ENCODE measurements at places on chromosomes 7 and 10.

DNA sequence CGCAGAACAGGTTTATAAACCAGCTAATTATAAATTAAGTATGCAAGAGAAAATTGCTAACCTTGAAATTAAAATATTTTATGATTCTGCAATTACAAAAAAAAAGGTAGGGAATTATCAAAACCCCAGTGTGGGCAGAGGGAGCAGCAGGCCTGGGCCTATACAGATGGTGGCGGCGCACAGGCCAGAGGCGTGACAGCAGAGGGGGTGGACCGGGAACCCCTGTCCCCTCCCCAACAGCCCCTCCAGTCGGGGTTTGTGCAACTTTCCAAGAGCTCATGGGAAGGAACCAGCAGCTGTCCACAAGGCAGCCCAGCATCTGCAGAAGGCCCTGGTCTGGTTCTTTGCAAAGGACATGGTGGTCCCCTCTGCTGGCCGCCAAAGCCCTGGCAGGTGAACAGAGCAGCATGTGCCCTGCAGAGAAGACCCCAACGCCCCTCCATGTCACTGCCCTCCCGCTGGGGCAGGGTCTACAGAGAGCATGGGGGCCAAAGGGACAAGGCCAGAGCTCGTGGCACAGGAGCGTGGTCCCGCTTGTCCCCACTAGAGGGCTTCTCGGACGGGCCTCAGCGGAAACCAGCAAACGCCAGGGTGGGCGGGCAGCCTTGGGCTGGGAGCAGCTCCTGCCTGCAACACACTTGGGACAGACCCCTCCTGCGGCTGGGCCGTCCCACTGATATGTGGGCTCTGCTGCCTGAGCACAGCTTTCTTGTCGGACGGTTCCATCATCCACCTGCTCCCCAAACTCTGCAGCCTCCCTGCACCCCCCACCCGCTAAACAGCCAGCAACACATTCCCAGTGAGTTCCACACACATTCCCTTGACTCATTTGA lies 75.1 kb downstream of the EBF3 start:
- peak; percentile 87 for DNase-seq

GRCh38 chr10:56472978-56473377 lies 111.9 kb upstream of the ZWINT start:
- DNase-seq, result no peak

DNA sequence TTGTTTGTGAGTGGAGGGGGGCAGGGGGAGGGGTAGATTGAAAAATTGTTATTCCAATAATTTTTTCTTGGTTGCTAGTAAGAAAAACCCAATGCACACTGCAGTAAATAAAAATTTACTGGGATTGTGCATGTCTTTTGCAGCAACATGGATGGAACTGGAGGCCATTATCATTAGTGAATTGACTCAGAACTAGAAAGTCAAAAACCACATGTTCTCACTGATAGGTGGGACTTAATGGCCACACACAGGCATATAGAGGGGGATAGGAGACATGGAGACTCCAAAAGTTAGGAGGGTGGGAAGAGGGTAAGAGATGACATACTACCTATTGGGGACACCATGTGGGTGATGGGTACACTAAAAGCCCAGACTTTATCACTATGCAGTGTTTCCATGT lies 67.2 kb downstream of the BUB3 start:
- DNase-seq, result no peak

- DNase-seq, result no peak
These were observed 8.6 kb downstream of the SMIM30 start for GRCh38 chr7:113109718-113110117.

DNA sequence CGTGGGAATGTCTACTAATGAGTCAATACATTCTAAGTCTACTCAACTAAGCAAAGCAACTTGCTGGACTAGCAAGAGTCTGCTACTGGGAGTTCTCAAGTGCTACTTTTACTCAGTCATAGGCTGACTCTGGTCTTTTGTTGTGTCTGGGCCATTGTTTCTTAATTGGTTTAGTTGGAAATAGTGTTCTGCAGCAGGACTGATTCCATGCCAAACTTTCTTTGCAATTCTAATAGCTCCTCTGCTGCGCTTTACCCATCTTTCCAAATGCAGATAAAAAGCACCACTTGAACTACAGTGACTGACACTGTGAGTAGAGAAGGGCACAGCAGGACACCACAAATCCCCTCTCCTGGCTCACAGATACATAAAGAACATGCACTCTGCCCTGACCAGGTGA lies 125.7 kb downstream of the CD36 start:
- DNase-seq, result no peak

GRCh38 chr10:22464966-22465629 lies 119.8 kb downstream of the SPAG6 start:
- DNase-seq, result no peak

DNA sequence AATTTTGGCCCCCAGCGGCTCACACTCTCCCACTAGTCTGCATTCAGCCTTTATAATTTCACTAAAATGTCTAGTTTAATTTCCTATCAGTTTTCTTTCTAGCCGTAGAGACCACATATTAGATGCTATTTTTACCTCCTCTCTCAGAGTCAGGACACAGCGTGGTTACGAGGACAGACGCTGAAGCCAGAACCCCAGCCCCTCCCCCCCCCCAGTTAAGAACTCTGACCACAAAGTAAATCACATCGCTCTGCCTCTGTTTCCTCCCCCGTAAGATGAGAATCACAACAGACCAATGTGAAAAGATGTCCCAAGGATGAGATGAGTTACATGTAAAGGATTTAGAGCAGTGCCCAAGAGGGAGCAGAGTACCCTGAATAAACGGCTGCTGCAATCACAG lies 11.1 kb upstream of the TARP start:
- DNase-seq, result no peak
